ENCODE measurements at places on chromosomes 16 and 17.

GRCh38 chr17:43588121-43588520, 42.0 kb upstream of the ETV4 start:
- no peak for DNase-seq

GRCh38 chr17:7992924-7993323, 9.5 kb upstream of the GUCY2D start:
- DNase-seq: no peak

GRCh38 chr16:23852794-23853562, 17.2 kb downstream of the PRKCB start:
- no peak for DNase-seq

DNA sequence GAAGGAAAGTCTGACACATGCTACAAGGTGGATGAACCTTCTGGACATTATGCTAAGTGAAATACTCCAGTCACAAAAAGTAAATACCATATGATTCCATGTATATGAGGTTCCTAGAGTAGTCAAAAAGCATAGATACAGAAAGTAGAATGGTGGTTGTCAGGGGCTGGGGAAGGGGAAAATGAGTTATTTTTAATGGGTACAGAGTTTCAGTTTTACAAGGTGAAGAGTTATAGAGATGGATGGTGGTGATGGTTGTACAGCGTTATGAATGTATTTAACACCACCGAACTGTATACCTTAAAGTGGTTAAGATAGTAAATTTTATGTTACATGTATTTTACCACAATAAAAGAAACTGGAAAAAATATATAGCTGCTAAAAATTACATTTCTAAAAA, 17.9 kb downstream of the RAD51D start:
- no peak for DNase-seq

DNA sequence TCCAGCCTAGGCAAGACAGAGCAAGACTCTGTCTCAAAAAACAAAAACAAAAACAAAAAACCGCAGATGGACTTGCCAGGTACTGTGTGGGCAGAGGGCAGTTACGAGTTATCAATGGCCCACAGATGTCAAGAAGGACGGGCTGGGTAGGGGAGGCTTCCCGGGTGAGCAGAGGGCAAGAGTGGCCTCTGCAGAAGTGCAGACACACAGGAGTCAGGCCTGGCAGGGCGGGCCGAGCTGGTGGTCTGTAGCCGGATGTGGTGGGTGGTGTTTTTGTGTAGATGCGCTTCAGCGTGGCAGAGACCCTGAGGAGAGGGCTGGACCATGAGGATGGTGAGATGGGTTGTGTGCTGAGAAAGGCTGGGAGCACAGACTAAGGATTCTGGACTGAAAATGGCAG, 44.9 kb upstream of the KDM6B start:
- no peak for DNase-seq

GRCh38 chr17:57823469-57824401, 26.1 kb downstream of the MRPS23 start:
- peak; percentile 57 for DNase-seq

- no peak for DNase-seq
These were observed 62.8 kb upstream of the GCSH start for GRCh38 chr16:81158964-81159363.

DNA sequence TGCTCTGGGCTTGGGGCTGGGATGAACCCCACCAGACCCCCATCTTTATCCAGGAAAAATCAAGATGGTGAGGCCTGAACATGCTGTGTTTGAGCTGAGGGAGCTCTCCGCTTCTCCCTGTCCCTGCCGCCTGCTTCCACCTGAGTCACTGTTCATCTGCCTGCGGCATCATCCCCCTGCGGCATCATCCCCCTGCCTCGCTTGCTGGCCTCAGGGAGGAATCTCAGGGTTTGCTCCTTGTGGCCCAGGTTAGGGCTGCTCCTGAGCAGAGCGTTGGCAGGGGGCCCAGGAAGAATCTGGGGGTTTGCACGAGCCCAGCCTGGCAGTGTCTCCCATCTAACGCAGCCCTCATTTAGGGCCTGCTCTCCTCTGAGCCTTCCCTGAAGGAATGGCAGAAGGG, 11.4 kb upstream of the RAP1GAP2 start:
- no peak for DNase-seq

GRCh38 chr17:2122641-2123302, 67.9 kb downstream of the HIC1 start:
- DNase-seq: peak; percentile 2

- peak; percentile 5 for DNase-seq
These were observed 13.9 kb downstream of the RECQL5 start for GRCh38 chr17:75652934-75653549.

- DNase-seq: no peak
These were observed 6.4 kb downstream of the PRKCB start for GRCh38 chr16:23842137-23842600.

- no peak for DNase-seq
These were observed 491 bp downstream of the GAS7 start for GRCh38 chr17:10197721-10198508.

- DNase-seq: no peak
These were observed 19.8 kb downstream of the HOXB1 start for GRCh38 chr17:48510761-48511604.

DNA sequence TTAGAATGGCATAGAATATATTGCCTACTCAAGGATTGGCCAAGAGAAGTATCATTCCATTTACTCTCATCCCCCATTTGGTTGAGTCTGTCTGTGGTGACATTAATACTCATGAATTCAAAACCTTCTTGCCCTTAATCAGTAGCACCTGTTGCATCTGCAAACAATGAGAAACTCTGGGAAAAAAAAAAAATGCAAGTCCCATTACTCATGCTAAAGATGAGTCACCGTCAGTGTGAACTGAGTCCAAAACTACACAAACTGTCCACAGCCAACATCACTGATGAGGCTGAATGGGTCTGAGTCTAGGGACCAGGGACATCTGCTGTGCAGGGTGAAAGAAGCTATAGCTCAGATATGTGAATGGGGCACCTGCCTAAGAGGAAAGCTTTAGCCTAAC, 96.9 kb upstream of the ADAMTS18 start:
- DNase-seq: no peak

- DNase-seq: no peak
These were observed 45.9 kb downstream of the CDH13 start for GRCh38 chr16:82672676-82673075.

- DNase-seq: no peak
These were observed 2.0 kb downstream of the YWHAE start for GRCh38 chr17:1398028-1398427.

- DNase-seq: no peak
These were observed 12.7 kb upstream of the RASD1 start for GRCh38 chr17:17508646-17509591.

DNA sequence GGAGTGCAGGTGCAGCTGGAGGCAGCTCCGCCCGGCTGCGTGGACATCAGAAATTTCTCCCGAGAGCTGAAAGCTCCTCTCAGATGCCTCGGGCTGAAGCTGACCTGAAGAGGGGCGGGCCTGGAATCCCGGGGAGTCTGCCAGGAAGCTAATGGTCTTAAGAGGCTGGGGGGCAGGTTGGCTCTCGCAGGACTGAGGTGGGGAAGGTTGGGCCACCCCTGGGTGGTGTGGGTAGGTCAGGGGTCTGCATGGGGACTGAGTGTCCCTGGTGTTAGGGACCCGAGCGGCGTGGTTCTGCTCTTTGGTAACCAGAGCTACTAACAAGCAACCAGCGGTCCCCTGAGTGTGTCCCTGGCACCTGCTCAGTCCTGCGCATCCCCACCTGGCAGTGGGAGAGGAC, 3.5 kb downstream of the CHMP6 start:
- no peak for DNase-seq

DNA sequence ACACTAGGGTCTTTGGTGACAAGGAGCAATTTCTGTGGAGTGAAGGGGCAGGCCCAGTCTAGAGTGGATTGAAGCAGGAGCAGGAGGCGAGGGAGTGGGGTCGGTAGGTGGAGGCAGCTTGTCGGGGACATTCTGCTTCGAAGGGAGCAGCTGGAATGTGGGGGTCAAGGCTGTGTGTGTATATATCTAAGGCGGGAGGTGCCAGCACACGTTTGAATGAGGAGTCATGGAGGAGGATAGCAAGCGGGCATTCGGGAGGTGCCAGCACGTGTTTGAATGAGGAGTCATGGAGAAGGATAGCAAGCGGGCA, 17.7 kb downstream of the NT5M start:
- DNase-seq: no peak

DNA sequence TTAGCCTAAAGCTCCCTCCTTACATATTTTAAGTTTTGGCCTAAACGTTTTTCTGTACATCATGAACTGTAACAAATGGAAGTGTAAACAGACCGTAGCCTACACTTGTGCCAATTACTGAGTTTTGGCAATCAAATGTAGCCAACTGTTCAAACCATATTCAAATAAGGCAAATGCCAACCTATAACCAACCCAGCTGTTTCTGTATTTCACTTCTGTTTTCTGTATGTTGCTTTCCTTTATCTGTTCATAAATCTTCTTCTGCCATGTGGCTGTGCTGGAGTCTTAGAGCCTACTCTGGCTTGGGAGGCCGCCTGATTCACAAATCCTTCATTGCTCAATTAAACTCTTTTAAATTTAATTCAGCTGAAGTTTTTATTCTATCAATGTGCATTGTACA, 6.9 kb upstream of the C16orf78 start:
- DNase-seq: no peak

DNA sequence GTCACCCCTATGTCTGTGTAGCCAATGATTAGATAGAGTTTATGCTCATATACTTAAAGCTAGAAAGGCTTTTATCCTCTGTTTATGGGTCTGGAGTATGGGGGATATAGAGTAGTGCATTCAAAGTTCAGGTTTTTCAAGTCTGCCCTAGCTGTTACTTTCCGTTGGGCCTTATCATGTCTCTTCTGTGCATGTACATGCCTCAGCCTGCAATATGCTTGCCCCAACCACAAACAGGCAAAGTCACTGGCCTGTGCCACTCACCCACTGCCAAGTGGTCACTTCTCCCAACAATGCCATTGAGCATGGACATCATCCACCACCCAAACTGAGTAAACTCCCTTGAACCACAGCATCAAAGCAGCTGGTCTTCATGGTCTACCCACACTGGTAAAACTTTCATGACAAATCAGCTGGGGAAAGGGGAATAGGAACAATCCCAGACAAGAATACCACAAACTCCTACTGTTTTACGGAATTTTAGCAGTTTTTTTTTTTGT, 70.3 kb upstream of the C17orf78 start:
- no peak for DNase-seq

GRCh38 chr16:30562021-30562420, 3.8 kb upstream of the ZNF764 start:
- DNase-seq: no peak

- DNase-seq: peak; percentile 46
These were observed 19.5 kb upstream of the RAP1GAP2 start for GRCh38 chr17:2776589-2777241.

All from NCI-H510A treated with DMSO at 0.1 percent for 48 hours (cell line).